ENCODE measurements at places on chromosomes 11 and 22. TPM values are rescaled to one million over a fixed set of nuclear protein-coding genes. Genes with fewer than 3 reads are reported as not detected.

FAM118A gene
- 131 TPM for total RNA-seq

GRCh38 chr11:86595451-86595850 lies 77.0 kb downstream of the ME3 start:
- DNase-seq: peak; percentile 56

DNA sequence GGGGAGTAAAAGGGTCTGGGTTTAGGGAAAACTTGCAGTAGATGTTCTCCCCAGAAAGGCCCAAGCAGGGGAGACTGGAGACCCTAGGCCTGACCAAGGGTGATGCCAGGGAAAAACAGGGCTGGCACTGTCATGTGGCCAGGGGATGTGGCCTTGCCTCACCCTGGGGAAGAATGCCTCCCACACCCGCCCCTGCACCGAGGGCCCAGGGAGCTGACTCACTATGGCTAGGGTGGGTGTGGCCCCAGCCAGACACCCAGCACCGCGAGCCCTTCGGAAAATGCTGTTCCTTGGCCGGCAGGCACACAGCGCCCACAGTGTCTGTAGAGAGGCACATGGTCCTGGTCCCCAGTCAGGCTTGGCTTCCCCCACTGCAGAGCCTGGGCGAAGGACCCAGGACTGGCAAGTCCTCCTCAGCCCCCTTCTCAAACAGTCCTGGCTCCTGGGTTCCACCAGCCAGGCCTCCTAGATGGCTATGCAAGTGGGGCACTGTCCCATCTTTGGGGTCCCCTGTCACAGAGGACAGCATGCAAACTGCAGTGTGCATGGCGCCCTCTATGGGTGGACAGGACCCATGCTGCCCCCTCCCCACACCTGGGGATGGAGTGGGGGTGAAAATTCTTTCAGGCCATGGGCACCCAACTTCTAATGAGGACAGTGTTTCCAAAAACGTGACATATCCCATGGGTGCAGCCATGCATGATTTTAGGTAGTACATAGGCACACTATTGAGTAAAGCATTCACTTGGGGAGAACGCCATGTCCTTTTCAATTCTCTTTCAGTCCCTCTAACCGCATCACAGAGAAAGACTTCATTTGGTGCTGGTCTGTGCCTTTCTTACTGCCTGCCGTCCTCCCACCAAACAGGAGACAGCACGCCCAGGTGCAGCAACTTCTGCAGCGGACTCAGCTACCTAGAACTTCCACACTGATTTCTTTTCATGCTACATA lies 15.2 kb downstream of the TMPRSS5 start:
- DNase-seq: peak; percentile 80

MAPK8IP1 gene
- total RNA-seq: 8.5 TPM

OR5L2 gene
- not detected for total RNA-seq

DAGLA gene
- total RNA-seq: 9.4 TPM

OR51I1 gene
- total RNA-seq: not detected

SPCS2 gene
- total RNA-seq: 328 TPM

- no peak for DNase-seq
Observed at GRCh38 chr11:127075758-127076157, 75.2 kb upstream of the KIRREL3 start.

DNA sequence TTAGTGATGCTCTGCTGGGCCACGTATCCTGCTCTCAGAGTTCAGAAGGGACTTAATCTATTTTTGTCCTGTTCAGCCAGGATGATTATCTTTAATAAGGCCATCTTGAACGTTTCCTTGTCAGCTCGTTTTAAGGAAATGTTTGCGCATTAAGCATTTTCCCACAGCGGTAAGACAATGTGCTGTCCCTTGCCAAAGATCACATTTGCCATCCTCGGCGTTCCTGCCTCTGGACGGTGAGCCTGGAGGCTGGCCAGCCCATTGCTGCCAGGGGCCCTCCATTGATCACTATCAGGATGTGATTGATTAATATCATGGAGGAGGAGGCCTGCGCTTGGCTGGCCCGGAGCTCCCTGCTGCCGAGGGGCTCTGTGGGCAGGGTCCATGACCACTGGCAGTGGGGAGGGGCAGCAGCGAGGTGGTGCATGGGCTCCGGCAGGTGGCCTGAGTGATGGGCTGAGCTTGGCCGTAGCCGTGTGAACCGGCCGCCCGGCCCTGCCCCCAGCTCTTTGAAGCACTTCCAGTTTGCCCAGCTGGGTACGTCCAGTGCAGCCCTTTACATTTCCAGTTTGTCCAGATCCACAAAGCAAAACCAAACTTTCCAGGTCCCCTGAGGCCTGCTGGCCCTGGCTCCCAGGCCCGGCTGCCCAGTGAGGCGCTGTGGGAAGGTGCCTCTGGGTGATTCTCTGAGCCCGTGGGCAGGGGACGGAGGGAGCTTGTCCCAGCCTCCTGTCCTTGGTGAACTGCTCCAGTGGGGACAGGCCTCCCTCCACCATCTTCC lies 49.5 kb upstream of the SMIM38 start:
- no peak for DNase-seq

OR51E2 gene
- total RNA-seq: not detected

SLC16A8 gene
- total RNA-seq: not detected

DNA sequence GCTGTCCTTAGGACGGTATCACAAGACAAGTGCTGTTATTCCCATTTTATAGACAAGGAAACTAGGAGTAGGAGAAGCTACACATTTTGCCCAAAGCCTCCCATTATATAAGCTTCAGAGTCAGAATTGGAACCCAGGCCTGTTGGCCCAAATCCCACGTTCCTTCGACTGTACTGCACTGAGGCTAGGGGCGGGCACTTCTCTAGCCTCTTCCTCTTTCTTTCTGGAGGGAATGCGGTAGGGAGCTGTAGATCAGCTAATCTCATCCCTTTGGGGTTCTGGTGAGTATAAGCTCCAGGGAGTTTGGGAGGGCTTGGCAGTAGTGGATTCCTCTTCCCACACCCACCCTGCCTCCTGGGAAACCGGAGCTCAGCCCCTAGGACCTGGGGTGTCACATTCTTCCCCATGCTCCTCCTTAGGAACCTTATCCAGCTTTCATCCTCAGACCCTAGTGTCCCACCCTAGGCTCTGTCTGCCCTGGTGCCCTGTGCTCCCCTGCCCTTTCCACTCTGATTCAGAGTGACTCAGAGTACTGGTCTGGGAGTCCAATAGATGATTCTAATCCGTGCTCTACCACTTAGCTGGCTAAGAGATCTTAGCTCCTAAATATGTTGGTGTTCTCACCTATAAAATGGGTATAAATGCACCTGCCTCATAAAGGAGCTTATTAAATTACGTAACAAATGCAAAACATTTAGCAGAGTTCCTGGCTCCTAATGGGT lies 29.3 kb downstream of the PHLDB1 start:
- no peak for DNase-seq

DNA sequence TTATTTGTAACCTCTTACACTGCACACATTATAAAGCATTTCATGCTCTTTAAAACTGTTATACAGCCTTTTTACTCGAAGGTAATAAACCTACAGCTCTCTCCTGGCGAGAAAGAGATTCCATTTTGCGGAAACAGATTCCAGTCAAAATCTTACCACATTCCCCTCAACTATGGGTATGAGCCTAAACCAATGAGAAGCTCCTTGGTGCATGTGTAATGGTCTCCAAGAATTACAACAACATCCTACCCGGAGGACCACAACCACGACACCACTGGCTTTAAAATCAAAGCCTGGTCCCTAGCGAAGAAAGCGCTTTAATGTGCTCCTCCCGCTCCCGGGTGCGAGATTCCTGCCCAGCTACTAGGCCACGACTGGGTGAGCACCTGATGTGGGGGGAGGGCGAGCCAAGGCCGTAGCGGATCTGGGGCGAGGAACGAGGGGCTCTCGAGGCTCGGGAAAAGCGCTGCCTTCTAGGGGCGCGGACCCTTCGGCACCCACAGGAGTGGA lies 821 bp downstream of the CELF1 start:
- peak; percentile 54 for DNase-seq

FAM181B gene
- total RNA-seq: not detected

DNA sequence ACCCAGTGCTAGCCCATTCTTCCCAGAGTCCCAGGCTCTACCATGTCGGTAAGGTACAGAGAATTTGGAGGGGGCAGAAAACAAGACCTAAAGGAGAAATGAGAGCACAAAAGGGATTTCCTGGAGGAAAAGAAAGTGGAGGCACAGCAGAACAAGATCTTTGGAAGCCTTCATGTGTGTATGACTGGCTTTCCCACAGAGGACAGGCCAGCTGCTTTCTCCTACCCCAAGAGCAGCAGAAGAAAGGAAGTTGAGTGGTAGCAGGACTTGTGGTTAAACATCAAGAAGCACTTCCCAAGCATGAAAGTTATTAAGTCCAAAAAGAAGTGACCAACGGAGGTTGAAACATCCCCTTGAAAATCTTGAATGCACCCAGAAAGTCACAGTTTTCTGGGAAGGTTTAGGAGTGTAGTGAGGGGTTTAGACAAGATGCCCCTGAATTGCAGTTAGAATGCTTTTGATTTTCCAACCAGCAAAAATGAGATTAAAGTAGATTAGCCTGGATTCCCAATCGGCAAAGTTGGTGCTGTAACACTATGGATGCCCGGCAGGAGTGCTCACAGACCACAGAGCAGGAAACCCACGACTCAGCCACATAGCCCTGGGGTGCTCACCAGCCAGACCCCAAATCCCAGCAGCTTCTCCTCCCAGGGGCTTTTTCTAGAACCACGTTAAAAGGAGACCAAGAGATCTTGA lies 608 bp downstream of the TMPRSS13 start:
- no peak for DNase-seq

OOSP4B gene
- total RNA-seq: not detected

DNA sequence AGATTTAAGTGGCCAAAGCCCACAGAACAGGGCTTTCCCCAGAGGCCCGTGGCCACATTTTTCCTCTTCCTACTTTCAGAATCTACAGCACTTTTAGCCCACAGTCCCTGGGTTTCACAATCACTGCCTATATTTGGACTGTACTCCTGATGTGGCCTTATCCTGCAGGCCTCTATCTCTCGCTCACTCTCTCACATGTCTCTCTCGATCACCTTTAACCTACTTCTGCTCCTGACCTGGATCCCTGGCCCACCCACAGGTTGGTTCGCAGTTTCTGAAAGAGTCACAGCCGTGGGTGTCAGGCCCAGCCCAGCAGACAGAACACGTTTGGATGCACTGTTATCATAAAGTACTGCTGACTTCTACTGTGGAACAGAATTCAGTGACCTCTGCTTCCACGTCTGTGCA lies 55.5 kb downstream of the LARGE1 start:
- DNase-seq: no peak

GRCh38 chr11:96187822-96188221 lies 155.2 kb downstream of the MAML2 start:
- no peak for DNase-seq

DNA sequence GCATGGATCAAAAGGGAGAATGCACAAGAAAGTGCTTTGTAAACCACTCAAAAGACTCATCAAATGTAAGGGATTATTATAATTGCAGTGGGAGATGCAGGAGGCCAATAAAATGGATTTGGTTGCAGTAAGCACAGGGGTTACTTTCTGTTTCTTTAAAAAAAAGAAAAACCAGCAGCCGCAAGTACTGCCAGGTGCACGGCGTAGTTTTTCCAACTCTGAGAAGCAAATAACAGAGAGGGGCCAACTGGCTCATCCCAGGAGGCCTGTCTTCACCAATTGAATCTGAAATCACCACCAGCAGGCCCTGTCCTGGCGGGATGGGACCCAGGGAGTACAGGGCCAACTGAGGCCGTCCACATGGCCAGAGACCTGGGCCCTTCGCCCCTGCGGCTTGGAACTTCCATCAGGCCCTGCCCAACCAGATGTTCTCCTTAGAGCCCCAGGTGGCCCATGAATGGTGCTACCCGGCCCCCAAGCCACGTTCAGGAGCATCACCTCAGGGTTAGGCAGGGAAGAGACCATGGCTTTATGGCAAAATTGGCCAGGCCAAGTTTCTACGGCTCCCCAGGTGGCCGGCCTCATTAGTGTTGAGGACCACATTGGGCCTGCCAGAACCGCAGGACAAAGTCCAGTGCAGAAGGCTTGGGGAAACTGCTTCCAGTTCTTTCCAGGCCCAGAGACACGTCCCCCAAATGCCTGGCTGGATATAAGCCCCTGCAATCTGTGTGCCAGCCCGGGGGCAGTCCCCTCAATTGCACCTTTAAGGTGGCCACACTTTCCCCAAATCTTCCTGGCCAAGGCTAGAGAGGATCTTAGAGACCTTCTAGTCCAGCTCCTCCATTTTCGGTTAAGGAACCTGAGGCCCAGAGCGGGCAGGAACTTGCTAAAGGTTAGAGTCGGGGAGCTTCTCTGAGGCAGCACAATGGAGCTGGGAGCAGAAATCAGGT lies 61.7 kb downstream of the CHRDL2 start:
- no peak for DNase-seq

- no peak for DNase-seq
Observed at GRCh38 chr22:27610863-27611786, 190.4 kb downstream of the MN1 start.

DNA sequence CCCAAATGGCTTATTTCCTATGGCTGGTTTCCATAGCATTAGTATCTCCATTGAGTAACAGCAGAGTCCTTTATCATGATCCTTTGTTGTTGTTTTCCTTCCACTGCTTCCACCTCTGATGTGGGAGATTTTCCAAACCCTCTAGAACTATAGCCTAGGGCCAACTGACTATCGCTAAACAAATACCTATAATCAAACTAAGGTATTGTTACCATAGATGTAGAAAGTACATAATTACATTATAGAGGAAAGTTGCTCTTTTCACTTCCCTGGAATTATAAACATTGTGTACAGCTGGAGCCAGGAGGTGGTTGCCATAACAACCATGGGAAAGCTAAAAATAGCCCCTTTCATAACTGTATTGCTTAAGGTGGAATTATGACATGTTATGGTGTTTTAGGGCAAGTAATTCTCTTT lies 47.0 kb upstream of the ALKBH3 start:
- DNase-seq: peak; percentile 54

All from Caco-2 (cell line).